WTC11 (cell line): ENCODE measurements at places on chromosomes 3 and 15. TPM values are rescaled to one million over a fixed set of nuclear protein-coding genes. Genes with fewer than 3 reads are reported as not detected.
A peak's percentile ranks its signal among the peaks of the same experiment; 100 is the strongest.

Gene LRRC49
- 6.8 to 9.2 TPM (median 6.9 TPM) in 3 replicates for total RNA-seq

Gene GOLGA8G
- total RNA-seq: not detected in 3 replicates

- H3K36me3 ChIP-seq: peaks cover 24% of the 10 kb centered on the region
- DNase-seq: no peak
- peak overlapping the region; percentile 27; the same call in 1 of the 2 replicates for H3K4me3 ChIP-seq
- H3K27me3 ChIP-seq: no peaks in the 10 kb centered on the region
Observed at GRCh38 chr3:119913021-119913420, 131.1 kb downstream of the NR1I2 start.

DNA sequence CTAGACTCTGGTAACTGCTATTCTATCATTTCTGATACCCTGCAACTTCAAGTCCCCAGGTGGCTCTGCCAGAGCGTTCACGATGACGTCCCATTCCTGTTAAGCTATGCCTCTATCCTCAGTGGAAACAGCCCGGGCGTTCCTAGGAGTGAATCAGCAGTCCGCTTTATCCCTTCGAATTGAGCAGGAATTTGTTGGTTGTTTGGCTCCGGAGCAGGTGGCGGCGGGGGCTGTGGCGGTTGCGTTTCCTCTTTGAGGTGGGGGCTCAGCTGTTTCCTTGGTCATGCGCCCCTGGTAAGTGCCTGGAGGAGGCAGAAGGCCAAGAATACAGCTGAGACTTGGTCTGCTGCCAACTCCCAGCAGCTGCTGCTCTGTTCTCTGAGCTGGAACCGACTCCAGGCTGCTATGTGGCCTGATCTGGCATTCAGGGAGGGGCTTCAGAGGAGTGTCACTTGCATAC, 25.2 kb downstream of the ARPP21 start:
- H3K27ac ChIP-seq: no peak overlapping the region; the same call in 1 of the 2 replicates
- DNase-seq: peak; percentile 32
- H3K4me3 ChIP-seq: no peak overlapping the region
- no peaks in the 10 kb centered on the region for H3K27me3 ChIP-seq
- no peaks in the 10 kb centered on the region for H3K36me3 ChIP-seq
- H3K4me1 ChIP-seq: peaks cover 11% of the 10 kb centered on the region
